ENCODE measurements at places on chromosomes 12 and 14.

DNA sequence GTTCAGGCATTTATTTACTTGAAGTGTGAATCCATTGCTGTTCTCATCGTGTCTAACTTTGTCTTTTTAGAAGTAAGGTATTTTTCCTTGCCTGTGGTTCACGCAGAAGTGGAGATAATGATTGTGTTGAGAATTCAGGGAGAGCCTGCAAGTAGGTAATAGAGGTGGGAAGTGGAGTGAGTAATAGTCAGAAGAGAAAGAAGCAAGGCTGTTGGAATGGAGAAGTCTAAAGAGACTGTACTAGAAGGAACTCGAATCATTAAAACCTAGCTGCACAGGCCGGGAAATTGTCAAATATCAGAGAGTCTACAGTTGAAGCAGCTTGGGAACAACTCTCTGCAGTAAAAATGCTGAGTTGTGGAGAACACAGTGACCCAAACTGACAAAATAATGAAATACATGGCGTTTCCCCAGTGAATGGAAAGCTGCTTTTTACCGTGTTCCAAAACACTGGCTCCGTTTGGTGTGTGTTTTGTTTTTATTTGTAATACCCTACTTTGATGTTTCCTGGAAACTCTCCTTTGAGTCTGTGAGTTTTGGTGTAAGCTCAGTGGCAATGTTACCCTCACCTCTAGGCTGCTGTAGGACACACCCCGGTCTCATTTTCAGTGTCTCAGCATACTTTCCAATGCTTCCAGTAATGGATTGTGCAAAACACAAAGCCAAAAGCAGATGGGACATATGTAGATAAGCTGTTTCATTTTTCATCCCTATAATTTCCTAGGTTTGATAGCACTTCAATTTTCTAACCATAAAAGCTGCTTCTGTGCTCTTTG, 146.6 kb downstream of the CRADD start:
- no peak for DNase-seq

DNA sequence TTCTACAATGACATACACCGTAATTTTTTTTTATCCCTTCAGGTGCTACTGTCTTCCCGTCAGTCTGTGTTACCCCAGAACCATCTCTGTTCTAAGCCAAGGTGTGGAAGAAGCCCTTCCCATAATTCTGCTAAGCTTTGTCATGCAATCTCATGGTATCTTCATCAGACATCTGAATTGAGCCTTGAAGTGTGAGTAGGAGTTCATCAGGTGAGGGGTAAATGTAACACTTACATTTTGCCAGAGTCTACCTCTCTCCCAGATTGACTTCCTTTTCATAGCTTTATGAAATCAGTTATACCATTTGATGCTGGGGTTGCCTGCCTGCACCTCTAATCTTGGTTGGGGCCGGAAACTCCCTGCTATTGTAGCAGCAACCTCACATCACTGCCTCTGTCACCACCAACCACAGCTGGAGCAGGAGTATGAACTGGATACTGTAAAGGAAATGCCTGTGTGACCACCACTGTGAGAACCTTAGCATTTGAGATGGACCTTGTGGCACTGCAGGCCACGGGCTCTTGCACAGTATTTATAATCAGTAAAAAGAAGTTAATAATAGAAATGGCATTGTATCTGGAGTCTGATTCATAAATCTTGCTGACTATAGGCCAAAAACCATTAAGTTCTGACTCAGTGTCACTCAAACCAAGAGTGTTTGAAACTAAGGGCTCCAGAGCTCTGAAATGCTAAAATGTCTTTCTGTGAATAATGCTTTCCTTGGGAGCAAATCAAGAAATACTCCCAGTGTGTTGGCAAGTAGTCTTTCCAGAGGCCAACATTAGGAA, 58.7 kb upstream of the STK38L start:
- peak; percentile 48 for DNase-seq

GRCh38 chr12:14946861-14947260, 8.5 kb upstream of the ERP27 start:
- DNase-seq: no peak

- DNase-seq: no peak
Observed at GRCh38 chr12:102468261-102468915, 12.0 kb downstream of the IGF1 start.

GRCh38 chr14:95320078-95320895, 579 bp upstream of the CLMN start:
- no peak for DNase-seq
